ENCODE measurements at places on chromosomes 3 and 15.

DNA sequence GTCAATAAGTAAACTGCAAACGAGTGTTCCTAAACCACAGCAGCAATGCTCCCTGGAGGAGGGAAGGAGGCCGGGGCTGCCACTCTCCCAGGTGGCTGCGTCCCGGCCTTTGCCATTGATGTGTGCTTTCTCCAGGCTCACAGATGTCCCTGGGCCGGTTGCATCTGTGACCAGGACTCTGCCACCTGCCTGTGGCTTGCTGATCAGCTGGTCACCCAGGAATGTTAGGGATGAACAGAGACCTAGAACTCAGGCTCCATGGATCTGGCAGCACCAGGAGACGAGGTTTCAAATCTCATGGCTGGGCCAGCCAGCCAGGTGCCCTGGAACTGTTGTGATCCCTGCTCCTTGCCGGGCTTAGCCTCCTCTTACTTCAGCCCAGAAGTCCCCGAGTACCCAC, 65.7 kb downstream of the KLF15 start:
- no peak for DNase-seq

DNA sequence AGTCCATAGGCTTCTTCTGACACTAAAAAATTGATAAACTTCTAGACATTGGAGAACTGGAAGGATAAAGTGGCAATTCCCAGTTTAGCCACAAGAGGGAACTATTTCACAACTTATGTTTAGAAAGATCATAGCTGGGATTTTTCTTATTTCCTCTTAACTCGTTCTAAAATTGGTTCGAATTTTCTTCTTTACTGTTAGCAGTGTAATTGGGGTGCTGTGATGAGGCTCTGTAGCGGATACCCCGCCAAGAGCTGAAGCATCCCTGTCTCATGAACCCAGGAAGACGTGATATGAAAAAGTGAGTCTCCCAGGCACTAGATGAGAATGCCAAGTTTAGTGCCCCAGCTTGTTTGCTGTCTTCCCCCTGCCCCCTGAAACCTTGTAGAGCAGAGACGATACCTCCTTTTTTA, 85.1 kb downstream of the PDCD6IP start:
- no peak for DNase-seq

GRCh38 chr3:157172746-157173145, 12.8 kb upstream of the CCNL1 start:
- no peak for DNase-seq

DNA sequence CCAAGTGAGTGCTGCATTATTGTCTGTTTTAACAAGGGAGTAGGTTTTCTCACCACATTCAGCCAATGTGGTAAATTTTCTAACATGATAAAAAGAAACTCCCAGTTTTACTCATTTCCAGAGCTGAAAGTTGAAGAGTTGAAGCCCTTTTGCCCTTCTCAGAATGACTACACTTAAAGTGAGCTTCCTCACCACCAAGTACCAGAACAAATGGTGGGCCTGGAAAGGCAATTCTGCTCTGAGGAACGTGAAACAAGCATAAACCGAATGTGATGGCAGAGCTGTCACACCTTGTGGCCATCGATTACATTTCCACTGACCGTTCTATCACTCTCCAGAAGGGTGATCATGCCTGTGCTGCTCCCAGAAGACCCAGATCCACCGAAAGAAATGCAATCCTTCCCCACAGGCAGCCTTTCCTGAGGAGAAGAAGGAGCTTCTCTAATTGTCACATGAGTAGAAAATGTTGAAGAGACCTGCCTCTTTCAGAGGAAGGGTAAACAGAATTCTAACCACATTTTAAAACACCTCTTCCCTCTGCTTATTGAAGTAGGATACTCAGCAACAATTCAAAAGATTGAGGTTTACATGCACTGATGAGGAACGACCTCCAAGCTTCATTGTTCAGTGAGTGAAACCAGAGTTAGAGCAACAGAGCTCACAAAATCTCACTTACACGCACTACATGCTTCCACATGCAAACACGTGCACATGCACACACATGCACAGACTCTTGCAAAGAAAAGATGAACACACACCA, 21.4 kb upstream of the CCR9 start:
- DNase-seq, result no peak

DNA sequence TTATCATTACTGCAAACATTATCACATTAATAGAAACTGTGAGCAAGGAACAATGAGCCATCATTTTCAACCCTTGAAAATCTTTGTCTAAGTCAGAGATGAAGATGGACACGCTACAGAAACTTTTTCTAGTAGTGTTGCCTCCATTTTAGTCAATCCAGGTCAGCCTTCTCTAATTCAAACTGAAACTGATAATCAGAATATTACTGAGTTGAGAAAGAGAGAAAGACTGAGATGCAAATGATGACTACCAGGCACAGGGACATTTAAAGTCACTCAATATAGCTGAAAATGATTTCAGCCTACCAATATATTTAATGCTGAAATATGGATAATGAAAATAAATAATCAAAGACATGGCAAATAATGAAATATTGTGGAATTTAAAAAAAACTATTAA, 261.4 kb downstream of the GBE1 start:
- DNase-seq, result no peak

- DNase-seq, result no peak
Measured at GRCh38 chr3:32313723-32314473, 75.4 kb downstream of the CMTM8 start.
